ENCODE measurements at places on chromosomes 2 and 18.

GRCh38 chr2:65666156-65666725 is 233.8 kb upstream of the SPRED2 start:
- DNase-seq = no peak

GRCh38 chr2:236252602-236253001 is 11.6 kb downstream of the ASB18 start:
- DNase-seq = no peak

DNA sequence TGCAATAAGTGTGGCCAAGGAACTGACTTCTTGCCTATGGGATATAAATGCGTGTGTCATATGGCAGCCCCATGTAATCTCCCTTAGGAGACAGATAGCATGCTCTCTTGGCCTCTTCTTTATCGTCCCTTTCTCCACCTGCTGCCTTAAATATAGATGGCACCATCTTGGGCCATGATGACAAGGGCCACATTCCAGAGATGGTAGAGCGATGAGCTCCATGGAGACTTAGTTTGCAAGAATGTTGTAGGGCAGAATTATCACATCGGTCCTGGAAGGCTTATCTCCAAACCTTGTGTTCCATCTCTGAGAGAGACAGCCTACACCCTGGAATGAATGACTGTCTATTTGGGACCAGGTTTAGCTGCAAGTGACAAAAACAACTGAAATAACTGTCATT is 536.7 kb downstream of the TNS1 start:
- no peak for DNase-seq

- no peak for DNase-seq
Observed at GRCh38 chr2:43905371-43905803, 66.6 kb downstream of the ABCG8 start.

GRCh38 chr18:76914314-76914713 is 92.0 kb downstream of the ZNF236 start:
- no peak for DNase-seq

GRCh38 chr18:61340148-61340547 is 6.9 kb downstream of the CDH20 start:
- DNase-seq = no peak

GRCh38 chr18:35130236-35130635 is 89.0 kb downstream of the MAPRE2 start:
- DNase-seq = no peak

All from activated CD4-positive, alpha-beta T cell treated with anti-CD3 and anti-CD28 coated beads, Interleukin-2, amount 50 U/mL, for 1 hour (primary cell).